ENCODE measurements at places on chromosomes 16 and 17. TPM values are rescaled to one million over a fixed set of nuclear protein-coding genes. Genes with fewer than 3 reads are reported as not detected.

Gene HASPIN
- 4.5 TPM for total RNA-seq

DNA sequence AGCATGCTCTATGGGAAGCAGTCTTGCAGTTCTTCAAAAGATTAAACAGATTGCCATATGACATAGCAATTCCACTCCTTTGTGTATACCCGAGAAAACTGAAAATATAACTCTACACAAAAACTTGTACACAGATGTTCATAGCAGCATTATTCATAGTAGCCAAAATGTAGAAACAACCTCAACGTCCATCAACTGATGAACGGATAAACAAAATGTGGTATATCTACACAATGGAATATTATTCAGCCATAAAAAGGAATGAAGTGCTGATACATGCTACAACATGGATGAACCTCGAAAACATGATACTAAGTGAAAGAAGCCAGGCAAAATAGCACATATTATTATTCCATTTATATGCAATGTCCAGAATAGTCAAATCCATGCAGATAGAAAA, 221.2 kb upstream of the PSMD7 start:
- DNase-seq = no peak
- H3K27me3 ChIP-seq = no peaks in the 10 kb centered on the region
- no peaks in the 10 kb centered on the region for H3K36me3 ChIP-seq

DNA sequence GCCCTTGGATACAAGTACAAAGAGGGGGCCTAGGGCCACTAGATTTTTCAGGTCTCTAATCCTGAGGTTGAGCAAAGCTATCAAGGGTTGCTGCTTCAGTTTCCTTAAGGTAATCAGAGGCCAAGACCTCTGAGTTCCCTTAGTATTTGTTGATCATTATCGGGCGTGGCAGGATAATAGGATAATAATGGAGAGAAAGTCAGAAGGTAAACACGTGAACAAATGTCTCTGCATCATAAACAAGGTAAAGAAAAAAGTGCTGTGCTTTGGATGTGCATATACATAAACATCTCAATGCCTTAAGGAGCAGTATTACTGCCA, 41.5 kb upstream of the YPEL2 start:
- H3K4me1 ChIP-seq = peaks cover 5% of the 10 kb centered on the region
- H3K4me3 ChIP-seq = no peak overlapping the region
- H3K27ac ChIP-seq = no peak overlapping the region
- no peaks in the 10 kb centered on the region for H3K36me3 ChIP-seq

Gene KRT9
- not detected for total RNA-seq

Gene PLCG2
- total RNA-seq = 0.16 TPM

Gene CDH13
- total RNA-seq = 4.2 TPM
